Right lung (tissue), 10 donors: ENCODE measurements at places on chromosomes 2 and 18. TPM values are rescaled to one million over a fixed set of nuclear protein-coding genes. Genes with fewer than 3 reads are reported as not detected.

The RAB17 gene
- 13.3 TPM for polyA plus RNA-seq

The TGFA gene
- 0.53 TPM for polyA plus RNA-seq

The PIEZO2 gene
- 232 TPM for polyA plus RNA-seq

The SNTG2 gene
- 0.85 TPM for polyA plus RNA-seq

The PROM2 gene
- 10.5 TPM for polyA plus RNA-seq

The ANKRD30B gene
- polyA plus RNA-seq: not detected

The CCBE1 gene
- polyA plus RNA-seq: 93.1 TPM

The RAB27B gene
- 10.6 TPM for polyA plus RNA-seq

The TRAPPC8 gene
- polyA plus RNA-seq: 39.5 TPM

The FBLN7 gene
- polyA plus RNA-seq: 11.8 TPM

DNA sequence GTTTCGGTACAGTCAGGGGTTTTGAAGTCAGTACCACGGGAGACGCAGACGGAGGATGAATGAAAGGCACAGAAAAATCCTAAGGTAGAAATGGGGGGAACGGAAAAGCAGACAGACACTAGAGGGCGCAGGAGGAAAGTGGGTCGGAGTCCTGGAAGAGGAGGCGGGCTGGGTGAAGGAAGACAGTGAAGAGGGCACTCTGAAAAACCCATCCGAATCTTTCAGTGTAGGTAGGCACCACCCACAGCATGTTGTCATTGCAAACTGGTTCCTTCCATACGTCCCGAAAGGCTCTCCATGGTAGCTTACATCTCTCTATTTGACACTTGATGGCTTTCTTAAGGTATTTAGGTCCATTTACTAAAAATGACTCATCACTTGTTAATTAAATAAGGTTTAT is 18.5 kb upstream of the ZNF236 start:
- no peak for DNase-seq

DNA sequence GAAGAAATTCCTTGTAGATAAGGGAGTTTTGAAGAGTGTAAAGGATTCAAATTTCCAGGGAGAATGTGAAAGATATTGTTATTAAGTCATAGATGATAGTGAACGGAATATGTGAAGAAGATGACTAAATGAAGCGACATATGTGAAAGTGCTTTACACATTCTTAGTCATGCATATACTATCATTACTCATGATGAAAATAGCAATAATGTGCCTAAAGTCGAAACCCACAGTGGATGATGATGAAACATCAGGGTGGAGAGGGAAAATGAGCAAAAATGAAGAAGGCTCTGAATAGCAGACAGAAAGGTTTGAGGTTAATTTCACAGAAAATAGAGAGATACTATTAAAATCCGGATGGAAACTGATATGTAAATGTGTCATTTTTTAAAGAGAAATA is 1237.1 kb downstream of the LRP1B start:
- DNase-seq: no peak

DNA sequence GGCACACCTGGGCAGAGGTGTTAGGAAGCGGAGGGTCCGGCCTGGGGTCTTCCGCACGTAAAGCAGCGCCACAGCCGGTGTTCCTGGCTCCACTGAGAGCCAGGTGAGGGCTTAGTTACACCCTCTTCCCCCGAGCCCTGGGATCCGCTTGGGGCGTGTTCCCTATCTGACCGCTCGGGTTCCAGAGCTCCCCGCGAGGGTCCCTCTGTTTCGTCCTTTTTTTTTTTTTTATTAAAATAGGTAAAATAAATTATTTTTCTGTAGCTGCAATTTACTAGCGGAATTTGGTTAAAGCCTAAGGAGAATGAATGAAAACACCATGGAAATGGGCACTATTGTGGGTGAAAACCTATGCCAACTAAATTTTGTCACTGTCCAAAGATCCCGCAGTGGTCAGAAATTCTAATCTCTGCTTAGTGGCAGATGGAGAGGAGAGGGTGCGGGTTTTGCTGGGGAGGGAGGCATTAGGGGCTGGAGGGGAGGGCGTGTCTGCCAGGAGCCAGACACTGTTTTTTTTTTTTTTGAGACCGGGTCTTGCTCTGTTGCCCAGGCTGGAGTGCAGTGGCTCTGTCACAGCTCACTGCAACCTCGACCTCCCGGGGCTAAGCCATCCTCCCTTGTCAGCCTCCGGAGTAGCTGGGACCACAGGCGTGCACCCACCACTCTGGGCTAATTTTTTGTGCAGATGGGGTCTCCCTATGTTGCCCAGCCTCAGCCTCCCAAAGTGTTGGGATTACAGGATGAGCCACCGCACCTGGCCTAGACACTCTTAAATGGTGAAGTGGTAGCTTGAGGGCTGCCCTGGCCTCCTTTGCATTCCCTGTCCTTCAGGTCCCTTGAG is 834 bp downstream of the PDCL3 start:
- no peak for DNase-seq

GRCh38 chr2:147211484-147211883 is 633.3 kb upstream of the ACVR2A start:
- no peak for DNase-seq

GRCh38 chr2:152701198-152701597 is 16.1 kb downstream of the PRPF40A start:
- no peak for DNase-seq

- no peak for DNase-seq
Measured at GRCh38 chr2:62760555-62760954, 55.0 kb downstream of the EHBP1 start.

DNA sequence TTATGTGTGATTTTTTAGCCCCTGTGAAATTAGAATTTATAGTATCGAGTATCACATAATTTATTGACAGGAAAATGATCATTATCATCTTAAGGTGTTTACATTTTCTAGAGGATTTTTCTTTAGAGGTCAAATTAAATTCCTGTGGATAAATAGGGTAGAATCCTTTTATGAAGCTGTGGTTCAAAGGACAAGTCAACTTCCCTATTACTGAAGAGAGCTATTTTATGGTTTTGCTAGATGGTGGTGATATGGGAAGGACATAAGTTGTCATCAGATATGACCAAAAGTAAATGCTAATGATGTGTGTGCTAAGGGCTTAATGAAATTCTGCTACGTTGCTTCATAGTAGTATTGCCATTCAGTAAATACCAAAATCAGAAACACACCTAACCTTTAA is 80.1 kb downstream of the EML4 start:
- no peak for DNase-seq

DNA sequence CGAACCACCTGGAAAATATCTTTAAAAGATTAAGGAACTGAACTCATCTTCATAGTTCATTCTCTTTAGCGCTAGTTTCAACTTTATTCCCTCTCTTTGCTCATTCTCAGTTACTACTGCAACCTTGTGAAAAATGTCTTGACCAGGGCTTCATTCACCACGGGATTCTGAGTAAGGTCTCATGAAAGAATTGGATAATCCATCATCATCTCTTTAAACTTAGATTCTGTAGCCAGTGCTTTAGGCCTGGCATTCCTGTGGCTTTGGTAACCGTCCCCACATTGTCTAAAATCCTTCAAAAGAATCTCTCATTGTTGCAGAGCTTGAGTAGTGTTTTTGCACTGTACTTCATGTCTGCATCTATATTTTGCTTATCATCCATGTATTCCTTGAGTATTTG is 229.5 kb downstream of the ETAA1 start:
- no peak for DNase-seq

DNA sequence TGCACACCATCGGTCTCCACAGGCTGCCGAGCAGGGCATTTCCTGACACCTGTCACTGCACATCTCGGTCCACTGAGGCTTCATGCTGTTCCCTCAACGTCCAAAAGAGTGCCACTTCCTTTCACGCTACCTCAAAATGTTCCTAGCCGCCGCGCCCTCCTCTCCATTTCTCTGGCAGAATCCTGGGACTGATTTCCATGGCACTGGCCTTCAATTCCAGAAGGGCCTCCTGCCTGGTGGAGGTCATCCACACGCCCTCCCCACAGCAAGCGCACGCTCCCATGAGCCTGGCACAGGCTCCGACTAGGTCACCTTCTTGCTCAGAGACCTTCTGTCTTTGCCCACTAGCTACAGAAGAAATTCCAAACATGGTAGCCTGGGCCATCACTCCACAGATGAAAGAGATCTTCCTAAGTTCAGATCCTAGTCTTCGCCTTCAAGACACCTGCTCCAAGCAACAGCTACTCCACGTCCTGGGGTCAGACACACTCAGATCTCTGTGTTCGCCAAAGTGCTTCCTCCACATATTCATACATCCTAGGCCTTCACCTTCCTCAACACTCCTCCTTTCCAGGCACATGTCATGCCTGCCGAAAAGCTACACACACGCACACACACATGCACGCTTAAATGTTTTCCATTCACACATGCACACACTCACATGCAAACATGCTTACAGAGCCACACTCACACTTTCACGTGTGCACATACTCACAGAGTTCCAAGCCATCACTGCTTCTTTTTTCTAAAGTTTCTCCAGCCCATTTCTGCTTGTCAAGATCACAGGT is 94.0 kb downstream of the PXDN start:
- DNase-seq: no peak

DNA sequence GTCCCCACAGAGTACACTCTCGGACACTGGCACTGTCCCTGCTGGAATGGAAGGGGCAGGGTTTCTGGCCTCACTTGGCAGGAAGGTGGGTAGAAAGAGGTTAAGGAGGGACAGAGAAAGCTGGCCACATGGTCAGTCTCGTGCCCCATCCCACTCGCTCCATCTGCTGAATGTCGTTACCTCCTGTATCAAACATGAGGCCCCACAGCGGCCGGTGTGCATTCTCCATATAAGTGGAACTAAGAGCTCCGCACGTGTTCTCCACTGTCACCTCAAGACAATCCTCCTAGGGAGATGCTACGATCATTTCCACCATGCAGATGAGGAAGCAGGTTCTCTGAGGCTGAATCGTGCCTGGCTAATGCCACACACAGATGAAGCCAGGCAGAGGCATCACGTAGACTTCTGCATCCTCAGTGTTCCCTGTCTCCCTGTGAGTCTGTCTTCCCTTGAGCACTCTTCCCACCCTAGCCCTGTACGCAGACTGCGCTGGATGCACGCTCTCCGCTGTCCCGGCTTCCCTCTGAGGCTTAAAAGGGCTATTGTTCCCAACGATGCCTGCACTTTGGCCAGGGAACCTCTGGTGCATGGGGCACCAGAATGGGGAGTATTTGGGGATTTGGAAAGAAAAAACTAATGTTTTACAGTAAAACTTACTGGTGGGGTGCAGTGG is 35.1 kb downstream of the MAL start:
- no peak for DNase-seq

DNA sequence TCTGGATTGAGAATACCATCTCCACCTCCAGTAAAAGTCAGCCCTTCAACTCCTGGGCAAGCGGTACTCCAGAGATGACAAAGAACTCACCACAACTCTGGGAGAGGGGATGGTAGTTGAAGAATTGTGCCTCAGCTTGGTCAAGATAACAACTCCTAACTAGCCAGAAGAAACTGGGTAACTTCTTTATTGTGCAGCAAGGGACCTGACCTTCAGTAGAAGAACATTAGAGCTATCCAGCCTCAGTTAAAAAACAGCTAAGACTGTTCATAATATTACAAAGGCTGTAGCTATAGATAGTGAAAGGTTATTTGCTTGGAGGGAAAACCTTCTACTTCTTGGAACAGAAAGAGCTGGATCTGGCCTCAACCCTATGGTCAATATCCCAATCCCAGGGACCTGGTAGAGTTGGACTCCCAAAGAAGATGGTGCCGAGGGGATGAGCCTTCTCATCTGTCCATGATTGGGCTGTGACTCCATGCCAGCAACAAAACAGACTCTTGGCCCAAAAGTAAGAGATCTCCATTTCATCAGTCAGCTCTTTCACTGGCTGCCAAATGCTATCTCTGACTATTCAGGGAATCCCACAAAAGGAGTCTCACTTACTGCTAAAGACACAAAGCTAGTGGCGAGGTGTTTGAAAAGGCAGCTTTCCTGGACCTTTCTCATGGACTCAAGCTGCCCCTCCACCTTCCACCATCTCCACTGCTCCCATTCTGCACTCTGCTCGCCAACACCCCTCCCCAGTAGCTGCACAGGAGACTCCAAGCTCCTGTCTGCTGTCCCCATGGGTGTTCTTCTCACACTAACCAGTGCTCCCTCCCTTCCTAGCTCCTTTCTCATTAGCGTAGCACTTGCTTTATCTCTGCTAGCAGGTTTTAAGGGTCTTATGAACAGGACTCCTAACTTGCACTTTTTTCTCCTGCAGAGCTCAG is 145.8 kb downstream of the CAPN13 start:
- no peak for DNase-seq

- no peak for DNase-seq
Measured at GRCh38 chr2:219641390-219642068, 14.1 kb downstream of the SLC4A3 start.

- DNase-seq: no peak
Measured at GRCh38 chr2:200100027-200100426, 144.6 kb downstream of the MAIP1 start.

DNA sequence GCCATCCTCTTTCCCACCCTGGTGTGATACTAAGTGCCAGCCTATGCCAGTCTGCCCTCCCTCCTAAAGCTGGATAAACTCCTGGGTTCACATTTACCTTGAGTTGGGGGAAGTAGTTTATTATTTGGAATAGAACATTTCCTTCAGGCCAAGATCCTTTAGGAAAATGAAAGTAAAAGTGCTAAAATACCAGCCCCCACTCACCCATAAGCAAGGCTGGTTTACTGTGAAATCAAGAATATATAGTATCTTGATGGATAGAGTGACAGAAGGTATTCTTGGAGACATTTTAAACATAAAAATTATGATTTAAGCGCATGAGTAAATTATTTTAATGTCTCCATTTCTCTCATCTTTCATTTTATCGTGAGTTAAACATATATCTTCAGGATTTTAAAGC is 27.1 kb downstream of the ZNF532 start:
- no peak for DNase-seq

GRCh38 chr2:185188656-185189055 is 549.9 kb upstream of the FSIP2 start:
- DNase-seq: no peak

GRCh38 chr2:238024986-238025385 is 35.8 kb upstream of the SCLY start:
- DNase-seq: no peak

DNA sequence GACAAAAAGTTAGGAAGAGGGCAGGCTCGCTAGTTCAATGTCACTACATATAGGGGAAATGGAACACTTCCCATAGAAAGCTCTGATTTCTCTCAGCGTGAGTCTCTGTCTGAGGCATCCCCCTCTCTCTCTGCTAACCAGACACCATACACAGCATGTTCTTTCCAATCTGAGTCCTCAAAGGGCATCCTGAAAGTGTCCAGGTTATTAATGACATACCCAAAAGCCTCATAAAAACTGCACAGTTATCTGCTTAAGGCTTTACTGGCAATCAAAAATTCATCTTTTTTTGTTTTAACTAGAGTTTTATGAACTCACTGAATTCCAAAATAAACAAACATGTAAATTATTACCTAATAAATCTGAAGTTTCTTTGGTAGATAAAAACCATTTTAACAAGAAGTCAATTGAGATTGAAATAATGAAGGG is 137.4 kb downstream of the AFF3 start:
- DNase-seq: no peak
